ENCODE measurements at places on chromosomes 1 and 21.

GRCh38 chr1:117658676-117659075, 52.8 kb downstream of the TENT5C start:
- DNase-seq, result no peak
- no peaks in the 10 kb centered on the region for H3K36me3 ChIP-seq
- peaks cover 5% of the 10 kb centered on the region for H3K27me3 ChIP-seq
- H3K27ac ChIP-seq, result no peak overlapping the region
- no peak overlapping the region for H3K4me3 ChIP-seq

DNA sequence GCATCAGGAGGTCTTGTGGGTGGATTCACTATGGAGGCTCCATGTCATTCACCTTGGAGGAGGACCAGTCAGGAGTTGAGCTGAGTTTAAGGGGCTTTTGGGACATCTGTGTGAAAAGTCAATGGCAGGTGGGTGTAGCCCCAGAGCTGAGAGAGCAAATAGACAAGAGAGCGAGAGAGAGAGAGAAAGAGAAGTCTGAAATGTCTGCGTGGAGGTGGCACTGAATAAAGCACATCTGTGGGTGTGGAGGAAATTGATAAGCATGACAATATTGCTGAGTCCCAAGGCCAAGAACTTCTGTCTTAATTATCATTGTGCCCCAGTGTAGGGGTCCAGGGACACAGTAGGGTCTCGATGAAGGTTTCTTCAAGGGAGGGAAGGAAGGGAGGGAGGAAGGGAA, 79.5 kb upstream of the VAMP3 start:
- H3K4me1 ChIP-seq, result peaks cover 13% of the 10 kb centered on the region
- H3K27ac ChIP-seq, result no peak overlapping the region
- H3K27me3 ChIP-seq, result peaks cover 26% of the 10 kb centered on the region
- no peak for DNase-seq

DNA sequence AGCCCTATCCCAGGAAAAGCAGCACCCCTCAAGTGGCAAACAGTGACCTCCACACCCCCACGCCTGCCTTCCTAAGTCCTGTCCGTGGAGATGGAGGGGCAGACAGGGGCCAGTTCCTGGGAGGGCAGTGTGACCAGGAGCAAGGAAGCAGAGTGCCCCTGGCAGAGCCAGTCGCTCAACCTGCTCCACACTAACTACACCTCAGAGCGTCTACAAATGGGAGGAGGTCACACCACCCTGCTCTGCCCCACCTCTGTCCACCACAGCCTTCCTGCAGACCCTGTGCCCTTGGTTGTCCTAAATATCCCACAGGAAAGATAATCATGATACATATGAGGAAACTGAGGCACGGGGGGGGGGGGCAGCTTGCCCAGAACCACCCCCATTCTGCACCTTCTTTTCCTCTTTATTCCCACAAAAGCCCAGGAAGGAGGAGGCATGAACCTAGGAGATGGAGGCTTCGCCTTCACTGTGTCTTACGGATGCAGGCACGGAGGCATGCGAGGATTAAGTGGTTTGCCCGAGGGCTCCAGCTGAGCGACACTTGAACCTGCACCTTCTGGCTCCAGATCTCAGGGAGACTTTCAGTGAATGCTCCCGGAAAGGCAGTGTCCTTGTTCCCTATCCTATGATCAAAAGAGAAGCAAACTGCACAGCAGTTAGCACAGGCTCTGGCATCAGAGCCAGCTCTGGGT, 42.7 kb upstream of the SELENON start:
- peaks cover 8% of the 10 kb centered on the region for H3K4me1 ChIP-seq
- H3K36me3 ChIP-seq, result no peaks in the 10 kb centered on the region
- peaks cover 32% of the 10 kb centered on the region for H3K27me3 ChIP-seq
- no peak for DNase-seq
- no peak overlapping the region for H3K4me3 ChIP-seq

DNA sequence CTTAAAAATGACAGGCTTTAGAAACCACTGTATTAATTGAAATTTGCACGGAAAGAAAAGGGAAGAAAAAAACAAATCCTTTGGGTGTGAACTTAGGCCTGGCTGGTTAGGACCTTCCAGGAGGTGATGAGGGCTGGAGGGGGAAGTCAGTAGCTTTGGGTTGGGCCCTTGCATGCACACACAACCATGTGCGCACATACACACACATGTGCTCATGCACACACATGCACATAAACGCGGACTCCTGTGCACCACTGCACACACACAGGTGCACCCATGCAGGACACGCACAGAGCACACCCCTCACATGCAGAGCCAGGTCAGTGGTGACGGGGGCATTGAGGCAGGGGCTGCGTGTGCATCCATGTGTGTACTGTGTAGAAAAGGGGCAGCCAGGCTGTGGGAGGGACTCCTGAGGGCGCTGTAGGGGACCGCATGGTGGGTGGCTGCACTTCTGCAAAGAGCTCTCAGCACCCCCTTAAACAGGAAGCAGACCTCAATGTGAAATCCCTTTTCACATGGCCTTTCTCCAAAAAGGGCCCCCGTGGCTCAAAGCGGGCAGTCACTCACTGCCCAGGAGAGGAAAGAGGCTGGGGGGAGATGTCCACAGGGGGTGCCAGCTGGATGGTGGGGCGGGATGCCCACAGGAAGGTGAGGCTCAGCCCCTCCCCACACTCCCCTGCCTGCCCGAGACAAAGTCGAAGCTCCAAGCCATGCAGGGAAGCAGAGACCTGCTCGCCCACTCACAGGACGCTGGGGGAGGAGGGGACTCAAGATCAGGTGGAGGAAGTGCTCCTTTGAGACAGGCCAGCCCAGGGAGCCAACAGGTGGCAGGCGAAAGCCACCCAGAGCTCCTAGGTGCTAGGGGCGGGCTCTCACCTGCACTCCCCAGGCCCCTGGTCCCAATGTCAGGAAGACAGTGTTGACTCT, 95.2 kb downstream of the ITPKB start:
- H3K27ac ChIP-seq, result no peak overlapping the region
- DNase-seq, result no peak
- no peak overlapping the region for H3K4me3 ChIP-seq

GRCh38 chr1:102107441-102107840, 110.7 kb upstream of the OLFM3 start:
- H3K36me3 ChIP-seq, result no peaks in the 10 kb centered on the region
- no peak for DNase-seq
- no peaks in the 10 kb centered on the region for H3K27me3 ChIP-seq

GRCh38 chr1:48092401-48092800, 95.2 kb upstream of the TRABD2B start:
- H3K4me1 ChIP-seq, result peaks cover 5% of the 10 kb centered on the region
- H3K4me3 ChIP-seq, result no peak overlapping the region
- H3K27me3 ChIP-seq, result peaks cover 59% of the 10 kb centered on the region
- DNase-seq, result no peak

GRCh38 chr1:53182716-53183094, 13.9 kb upstream of the CPT2 start:
- no peak for DNase-seq
- no peak overlapping the region for H3K27ac ChIP-seq

DNA sequence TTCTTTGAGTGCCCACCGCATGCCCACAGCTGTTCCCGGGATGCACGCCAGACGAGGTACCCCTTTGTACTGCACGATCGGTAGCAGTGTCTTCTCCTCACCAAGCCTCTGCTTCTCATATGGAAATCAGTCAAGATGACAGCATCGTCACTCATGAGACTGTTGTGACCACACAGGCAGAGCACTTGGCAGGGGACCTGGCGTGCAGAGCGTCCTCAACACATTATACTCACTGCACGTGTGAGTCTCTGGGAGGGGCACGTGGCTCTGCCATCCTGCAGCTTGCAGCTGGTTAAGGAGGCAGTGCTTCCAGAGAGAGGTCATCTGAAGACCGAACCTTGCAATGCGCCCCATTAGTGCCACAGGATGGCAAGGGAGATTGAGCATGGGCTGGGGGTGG, 266.8 kb downstream of the NPHP4 start:
- DNase-seq, result no peak
- peaks cover 8% of the 10 kb centered on the region for H3K4me1 ChIP-seq
- H3K27ac ChIP-seq, result no peak overlapping the region
- H3K36me3 ChIP-seq, result no peaks in the 10 kb centered on the region

DNA sequence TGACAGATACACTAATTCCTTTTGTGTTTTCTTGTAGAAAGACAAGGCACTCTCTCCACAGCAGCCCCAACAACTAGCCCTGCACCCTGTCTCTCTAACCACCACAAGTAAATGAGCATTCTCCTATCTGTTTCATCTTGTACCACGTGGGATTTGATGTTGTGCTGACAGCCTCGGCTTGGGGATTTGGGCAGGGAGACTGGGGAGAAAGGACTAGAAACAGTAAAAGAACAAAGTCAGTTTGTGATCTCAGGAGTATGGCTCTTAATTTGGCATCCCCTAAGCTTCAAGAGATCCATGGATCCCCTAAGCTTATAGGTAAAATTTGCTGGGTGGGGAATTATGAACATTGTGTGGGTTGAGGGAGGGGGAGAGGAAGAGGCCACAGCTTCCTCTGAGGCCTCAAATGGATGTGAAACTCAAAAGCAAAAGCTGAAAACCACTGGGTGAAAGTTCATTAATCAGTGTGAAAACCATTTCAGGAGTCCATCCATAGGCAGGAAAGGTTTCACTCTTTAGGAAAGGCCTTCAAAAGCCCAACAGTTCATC, 3.1 kb downstream of the C1orf162 start:
- no peak for DNase-seq
- peaks cover 5% of the 10 kb centered on the region for H3K4me1 ChIP-seq
- H3K27me3 ChIP-seq, result no peaks in the 10 kb centered on the region
- H3K4me3 ChIP-seq, result no peak overlapping the region
- no peak overlapping the region for H3K27ac ChIP-seq
- H3K36me3 ChIP-seq, result peaks cover 5% of the 10 kb centered on the region

- peaks cover 4% of the 10 kb centered on the region for H3K36me3 ChIP-seq
- DNase-seq, result no peak
- peaks cover 3% of the 10 kb centered on the region for H3K27me3 ChIP-seq
- H3K4me3 ChIP-seq, result peak overlapping the region; percentile 89
These were observed 543 bp upstream of the EPHB2 start for GRCh38 chr1:22709891-22710700.

- peaks cover 11% of the 10 kb centered on the region for H3K36me3 ChIP-seq
- DNase-seq, result no peak
- H3K4me3 ChIP-seq, result no peak overlapping the region
These were observed 6.1 kb downstream of the SLC25A44 start for GRCh38 chr1:156200044-156200443.

GRCh38 chr1:1132042-1132950, 16.4 kb upstream of the C1orf159 start:
- peaks cover 25% of the 10 kb centered on the region for H3K4me1 ChIP-seq
- no peaks in the 10 kb centered on the region for H3K36me3 ChIP-seq
- H3K27me3 ChIP-seq, result no peaks in the 10 kb centered on the region
- H3K27ac ChIP-seq, result no peak overlapping the region
- H3K4me3 ChIP-seq, result peak overlapping the region; percentile 28

DNA sequence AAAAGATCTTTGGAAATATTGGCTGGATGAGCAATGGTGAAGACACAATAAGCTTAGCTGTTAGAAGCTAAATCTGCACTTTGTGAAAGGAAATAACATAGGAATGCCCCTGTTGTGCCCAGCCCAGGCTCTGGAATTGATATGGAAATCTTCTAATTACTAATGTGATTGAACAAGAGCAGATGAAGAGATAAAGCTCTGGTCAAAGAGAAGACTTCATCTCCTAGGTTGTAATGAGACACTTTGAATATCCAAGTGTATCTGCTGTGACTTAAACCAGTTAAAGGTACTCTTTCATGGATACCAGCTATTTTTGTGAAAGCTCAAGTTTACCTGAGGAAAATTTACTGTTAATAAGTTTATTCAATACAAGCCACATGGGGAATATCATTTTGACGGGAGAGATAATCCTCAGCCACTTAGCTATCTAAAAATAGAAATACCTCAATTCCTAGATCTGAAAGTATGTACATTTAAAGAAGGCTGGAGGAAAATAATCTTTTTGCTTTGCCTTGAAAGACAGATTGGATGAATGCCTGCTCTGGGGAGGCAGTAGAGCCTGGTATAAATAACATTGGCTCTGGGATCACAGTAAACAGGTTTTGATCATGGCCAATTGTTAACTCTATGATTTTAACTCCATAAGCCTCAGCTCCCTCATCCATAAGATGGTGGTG, 494.0 kb upstream of the B3GALT2 start:
- no peak overlapping the region for H3K4me3 ChIP-seq
- DNase-seq, result no peak
- H3K27ac ChIP-seq, result no peak overlapping the region

DNA sequence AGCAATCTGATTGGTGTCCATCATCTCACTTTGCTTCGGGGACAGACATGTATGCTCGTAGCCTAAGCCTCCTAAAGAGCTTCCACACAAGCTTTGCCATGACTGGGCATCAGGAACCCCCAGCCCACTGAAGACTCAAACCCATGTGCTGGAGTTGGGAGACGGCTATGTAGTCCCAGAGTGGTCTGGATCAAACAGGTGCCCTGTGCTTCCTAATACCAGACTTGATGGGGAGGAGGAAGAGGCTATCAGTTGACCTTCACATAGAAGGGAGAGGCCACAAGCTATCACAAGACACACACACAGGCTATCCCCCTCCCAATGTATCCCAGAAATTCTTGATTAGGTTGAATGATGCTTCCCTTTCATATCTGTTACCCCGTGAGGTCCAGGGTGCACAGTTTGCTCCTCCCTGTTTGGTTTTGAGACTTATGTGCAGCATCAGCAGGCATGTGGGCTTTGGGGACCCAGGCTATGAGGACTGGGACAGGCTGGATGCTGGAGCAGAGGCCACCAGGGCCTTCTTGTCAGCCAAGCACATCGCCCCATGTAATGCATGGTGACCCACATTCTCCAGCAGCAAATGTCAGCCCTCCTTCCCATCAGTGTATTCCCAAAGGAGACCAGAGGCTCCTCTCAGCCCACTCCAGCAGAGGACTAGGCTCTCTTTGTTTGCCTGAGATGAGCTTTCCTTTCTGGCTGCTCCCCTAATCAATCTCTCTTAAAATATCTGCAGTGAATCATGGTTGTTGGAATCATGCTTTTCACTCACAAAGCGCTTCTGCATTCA, 159.8 kb downstream of the GRIK3 start:
- H3K4me3 ChIP-seq, result no peak overlapping the region
- H3K27me3 ChIP-seq, result peaks cover 26% of the 10 kb centered on the region
- no peak overlapping the region for H3K27ac ChIP-seq
- peak; percentile 51 for DNase-seq
- H3K36me3 ChIP-seq, result no peaks in the 10 kb centered on the region
- no peaks in the 10 kb centered on the region for H3K4me1 ChIP-seq

GRCh38 chr1:115922801-115923200, 53.5 kb upstream of the SLC22A15 start:
- H3K4me1 ChIP-seq, result peaks cover 24% of the 10 kb centered on the region
- H3K27me3 ChIP-seq, result peaks cover 16% of the 10 kb centered on the region
- DNase-seq, result no peak
- no peak overlapping the region for H3K27ac ChIP-seq
- no peaks in the 10 kb centered on the region for H3K36me3 ChIP-seq

- peaks cover 95% of the 10 kb centered on the region for H3K27me3 ChIP-seq
- peak overlapping the region; percentile 56 for H3K27ac ChIP-seq
- peaks cover 9% of the 10 kb centered on the region for H3K36me3 ChIP-seq
- H3K4me3 ChIP-seq, result peak overlapping the region; percentile 76
These were observed 5.4 kb upstream of the SIM2 start for GRCh38 chr21:36693489-36694030.

Data from type B pancreatic cell (in vitro differentiated cells).